Activated T-helper 2 cell treated with anti-CD3 and anti-CD28 coated beads, Interferon-gamma antibody, Interleukin-2, Interleukin-4, amounts not matched to agents 10 μg/mL and 5 μg/mL and 100 μg/mL, durations not matched to agents 14 hours and 24 hours and 36 hours (primary cell): ENCODE measurements at places on chromosomes 16 and 17. TPM values are rescaled to one million over a fixed set of nuclear protein-coding genes. Genes with fewer than 3 reads are reported as not detected.
A peak's percentile ranks its signal among the peaks of the same experiment; 100 is the strongest.

- no peak for DNase-seq
Measured at GRCh38 chr17:49708515-49709183, 885 bp upstream of the SLC35B1 start.

GRCh38 chr16:88527186-88527936 lies 42.8 kb upstream of the ZC3H18 start:
- DNase-seq, result peak; percentile 38

DNA sequence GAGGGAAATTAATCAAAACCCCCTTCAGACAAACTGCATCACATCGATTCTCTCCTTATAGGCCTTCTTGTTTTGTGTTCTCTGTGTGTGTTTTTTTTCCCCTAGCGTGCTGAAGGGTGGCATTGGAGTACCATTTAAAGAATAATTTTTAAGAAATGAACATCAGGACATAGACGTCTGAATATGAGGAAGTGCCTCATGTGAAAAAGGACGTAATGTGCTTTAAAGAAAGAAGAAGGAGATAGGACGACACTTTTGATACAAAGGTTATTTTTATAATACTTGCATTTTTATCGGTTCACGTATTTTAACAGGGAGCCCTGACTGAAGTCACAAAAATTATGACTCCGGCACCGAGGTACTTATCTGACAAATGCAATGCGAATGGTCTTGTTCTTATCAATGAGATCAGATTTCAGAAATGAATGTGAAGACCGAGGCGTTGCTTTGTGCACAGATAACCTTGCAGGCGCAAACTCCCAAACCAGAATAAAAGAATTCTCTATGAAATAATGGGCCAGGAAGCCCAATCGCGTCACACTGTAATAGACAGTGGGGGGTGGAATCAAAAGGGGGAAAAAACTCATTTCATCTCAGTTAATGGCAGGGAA lies 606.3 kb downstream of the MAF start:
- DNase-seq, result no peak

- no peak for DNase-seq
Measured at GRCh38 chr17:61444075-61444474, 8.1 kb upstream of the TBX4 start.

- peak; percentile 59 for DNase-seq
Measured at GRCh38 chr17:17354560-17355349, 51.6 kb downstream of the NT5M start.

GRCh38 chr16:16018705-16019104 lies 69.3 kb downstream of the ABCC1 start:
- no peak for DNase-seq

GRCh38 chr17:17151055-17151454 lies 55.1 kb downstream of the PLD6 start:
- no peak for DNase-seq

EPN2 gene
- total RNA-seq, result 10.5 and 11.6 TPM in 2 replicates

CSH1 gene
- total RNA-seq, result not detected in 2 replicates

OR1F1 gene
- not detected in 2 replicates for total RNA-seq

TEX14 gene
- total RNA-seq, result 0.09 and 0.18 TPM in 2 replicates
